ENCODE measurements at places on chromosomes 7 and 10. TPM values are rescaled to one million over a fixed set of nuclear protein-coding genes. Genes with fewer than 3 reads are reported as not detected.
A peak's percentile ranks its signal among the peaks of the same experiment; 100 is the strongest.

GRCh38 chr10:130362308-130362761, 226.1 kb downstream of the GLRX3 start:
- no peaks in the 10 kb centered on the region for H3K4me1 ChIP-seq
- H3K4me3 ChIP-seq, result no peak overlapping the region
- no peaks in the 10 kb centered on the region for H3K27me3 ChIP-seq
- no peaks in the 10 kb centered on the region for H3K36me3 ChIP-seq

- no peak for DNase-seq
- peak overlapping the region; percentile 37 for H3K4me3 ChIP-seq
- no peaks in the 10 kb centered on the region for H3K36me3 ChIP-seq
- no peak overlapping the region for H3K27ac ChIP-seq
- H3K27me3 ChIP-seq, result no peaks in the 10 kb centered on the region
Observed at GRCh38 chr7:99579281-99579955, 18.6 kb upstream of the TMEM225B start.

DNA sequence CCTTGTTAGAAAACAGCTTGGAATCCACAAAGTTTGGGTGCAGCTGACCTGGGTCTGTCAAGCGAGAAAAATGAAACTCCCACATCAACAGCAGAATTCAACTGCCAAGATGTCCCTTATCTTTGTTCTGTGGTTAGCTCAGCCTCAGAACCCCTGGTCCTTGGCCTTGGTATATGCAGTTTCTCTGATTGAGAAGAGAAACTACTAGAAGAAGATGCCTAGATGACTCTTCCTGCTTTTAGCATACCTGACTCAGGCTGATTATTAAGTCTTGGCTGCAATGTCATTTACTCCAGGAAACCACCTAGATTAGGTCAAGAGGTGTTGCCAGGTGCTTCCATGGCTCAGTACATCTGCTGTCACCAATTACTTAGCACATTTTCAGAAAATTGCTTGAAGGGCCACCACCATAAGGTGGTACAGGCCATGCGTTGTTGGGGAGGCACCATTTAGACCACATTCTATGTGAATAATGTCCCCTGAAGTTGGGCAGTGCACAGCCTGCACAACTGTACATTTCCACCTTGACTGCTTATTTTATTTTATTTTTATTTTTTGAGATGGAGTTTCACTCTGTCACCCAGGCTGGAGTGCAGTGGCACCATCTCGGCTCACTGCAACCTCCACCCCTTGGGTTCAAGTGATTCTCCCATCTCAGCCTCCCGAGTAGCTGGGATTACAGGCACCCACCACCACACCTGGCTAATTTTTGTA, 59.4 kb upstream of the ZNF438 start:
- H3K4me1 ChIP-seq, result no peaks in the 10 kb centered on the region
- no peak for DNase-seq
- H3K36me3 ChIP-seq, result no peaks in the 10 kb centered on the region
- no peak overlapping the region for H3K27ac ChIP-seq
- no peak overlapping the region for H3K4me3 ChIP-seq
- no peaks in the 10 kb centered on the region for H3K27me3 ChIP-seq

The JAKMIP3 gene
- 2.6 TPM for total RNA-seq

DNA sequence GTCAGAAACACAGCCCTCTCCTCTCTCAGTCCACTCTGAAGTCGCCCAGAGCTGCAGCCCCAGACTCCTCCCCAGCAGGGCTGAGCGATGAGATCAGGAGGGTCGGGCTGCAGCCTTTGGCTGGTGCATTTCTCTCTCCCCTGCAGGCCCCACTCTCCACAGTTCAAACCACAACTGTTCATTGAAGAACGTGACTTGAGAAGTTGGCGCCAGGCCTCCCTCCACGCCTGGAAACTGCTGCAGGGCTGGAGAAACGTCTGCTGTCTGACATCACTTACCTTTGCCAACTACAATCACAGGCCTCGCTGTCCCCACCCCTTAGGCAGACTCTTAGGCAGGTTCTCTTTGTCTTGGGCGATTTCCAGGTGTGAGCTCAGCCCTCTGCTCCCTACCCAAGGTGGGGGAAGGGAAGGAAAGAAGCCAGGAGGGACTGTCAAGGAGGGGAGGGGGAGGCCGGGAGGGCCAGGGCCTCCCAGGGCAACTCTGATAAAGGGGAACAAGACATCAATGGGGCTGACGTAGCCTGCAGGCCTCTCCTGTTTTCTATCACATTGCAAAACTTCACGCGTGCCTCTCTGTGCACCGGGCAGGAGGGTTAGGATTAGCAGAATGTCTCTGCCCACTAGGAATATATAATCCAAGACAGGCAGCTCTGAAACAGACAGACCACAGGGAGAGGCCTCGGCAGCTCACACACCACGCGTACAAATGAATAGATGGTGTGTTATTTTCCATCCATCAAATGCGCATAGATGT, 32.7 kb downstream of the CALML5 start:
- DNase-seq, result peak; percentile 80
- H3K4me1 ChIP-seq, result peaks cover 5% of the 10 kb centered on the region
- H3K36me3 ChIP-seq, result no peaks in the 10 kb centered on the region
- peak overlapping the region; percentile 60 for H3K27ac ChIP-seq

The SLC4A2 gene
- 141 TPM for total RNA-seq

The SYNPO2L gene
- 0.77 TPM for total RNA-seq

DNA sequence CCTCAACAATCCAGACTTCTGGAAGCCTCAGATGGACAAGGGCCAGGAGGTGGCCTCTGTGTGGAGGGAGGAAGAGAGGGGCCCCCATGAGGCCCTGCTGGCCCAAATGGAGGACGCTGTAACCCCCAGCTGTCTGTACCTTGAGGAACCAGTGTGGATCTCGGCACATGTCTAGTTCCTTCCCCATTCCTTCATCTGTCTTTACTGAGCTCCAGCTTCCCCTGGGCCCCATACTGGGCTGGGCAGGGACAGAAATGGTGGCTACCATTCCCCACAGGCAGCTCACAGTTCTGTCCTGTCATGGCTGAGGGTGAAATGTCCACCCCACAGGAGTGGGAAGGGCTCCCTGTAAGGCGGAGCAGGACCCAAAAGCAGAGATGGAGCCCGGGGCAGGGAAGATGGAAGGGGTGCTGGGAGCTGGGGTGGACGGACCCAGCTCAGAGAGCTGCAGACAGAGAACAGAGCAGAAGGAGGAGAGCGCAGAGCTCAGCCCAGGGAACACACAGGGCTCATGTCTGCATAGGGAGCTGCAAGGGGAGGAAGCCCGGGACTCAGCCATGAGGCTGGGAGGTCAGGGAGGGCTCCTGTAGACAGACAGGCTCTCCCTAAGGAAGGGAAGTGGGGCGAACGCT, 22.8 kb downstream of the ANTXRL start:
- no peaks in the 10 kb centered on the region for H3K4me1 ChIP-seq
- DNase-seq, result no peak
- H3K27ac ChIP-seq, result no peak overlapping the region
- H3K27me3 ChIP-seq, result no peaks in the 10 kb centered on the region

DNA sequence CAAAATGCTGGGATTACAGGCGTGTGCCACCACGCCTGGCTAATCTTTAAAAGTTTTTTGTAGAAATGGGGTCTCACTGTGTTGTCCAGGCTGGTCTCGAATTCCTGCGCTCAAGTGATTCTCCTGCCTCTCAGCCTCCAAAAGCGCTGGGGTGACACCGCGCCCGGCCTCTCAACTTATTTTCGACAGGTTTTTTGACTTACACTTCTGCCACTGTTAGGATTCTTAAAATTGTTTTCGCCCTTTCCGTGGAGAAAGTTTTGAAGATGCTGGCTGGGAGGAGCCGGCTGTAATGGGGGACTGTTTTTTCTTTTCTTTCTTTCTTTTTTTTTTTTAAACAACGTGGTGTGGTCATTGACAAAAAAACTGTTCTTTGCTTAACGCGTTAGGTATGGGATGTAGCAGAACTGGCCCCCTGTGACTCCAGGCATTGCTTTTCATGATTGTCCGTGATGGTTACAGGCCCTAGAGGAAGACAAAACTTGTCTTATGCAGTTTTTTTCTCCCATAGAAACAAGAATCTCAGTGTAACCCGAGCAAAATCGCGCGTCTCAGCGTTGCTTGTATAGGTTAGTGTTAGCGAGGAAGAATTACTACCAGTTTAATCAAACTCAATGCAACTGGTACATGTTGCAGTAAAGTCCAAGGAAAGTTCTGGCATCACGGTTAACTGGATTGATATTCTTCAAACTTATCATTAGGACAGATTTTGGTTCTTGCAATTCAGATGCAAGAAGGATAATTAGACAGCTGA, 72.2 kb downstream of the DAGLB start:
- peak overlapping the region; percentile 88 for H3K27ac ChIP-seq
- H3K4me1 ChIP-seq, result no peaks in the 10 kb centered on the region
- H3K4me3 ChIP-seq, result peak overlapping the region; percentile 76
- DNase-seq, result no peak

The MINDY4 gene
- total RNA-seq, result 8.1 TPM

Data from prostate gland (tissue), 2 donors.